ENCODE measurements at places on chromosomes 3 and 15. TPM values are rescaled to one million over a fixed set of nuclear protein-coding genes. Genes with fewer than 3 reads are reported as not detected.

GRCh38 chr15:66947471-66947870, 117.9 kb upstream of the SMAD3 start:
- no peak for DNase-seq

DNA sequence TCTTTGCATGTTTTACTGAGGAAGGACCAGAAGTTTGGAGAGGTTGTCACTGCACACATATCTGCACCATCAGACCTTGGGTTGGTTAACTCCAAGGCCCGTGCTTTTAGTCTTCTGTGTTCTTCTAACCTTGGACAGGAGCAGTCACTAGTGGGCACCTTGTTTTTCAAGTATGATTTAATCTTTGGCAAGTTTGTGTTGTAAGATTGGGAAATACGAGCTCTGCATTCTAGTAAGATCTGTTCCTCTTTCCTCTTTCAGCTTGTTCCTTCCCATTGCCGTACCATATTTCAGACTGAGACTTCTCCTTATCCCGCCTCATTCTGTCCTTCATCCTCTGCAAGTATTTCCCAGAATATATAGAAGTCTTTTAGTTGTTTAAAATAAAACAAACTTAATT, 5.1 kb downstream of the TMOD2 start:
- no peak for DNase-seq

DNA sequence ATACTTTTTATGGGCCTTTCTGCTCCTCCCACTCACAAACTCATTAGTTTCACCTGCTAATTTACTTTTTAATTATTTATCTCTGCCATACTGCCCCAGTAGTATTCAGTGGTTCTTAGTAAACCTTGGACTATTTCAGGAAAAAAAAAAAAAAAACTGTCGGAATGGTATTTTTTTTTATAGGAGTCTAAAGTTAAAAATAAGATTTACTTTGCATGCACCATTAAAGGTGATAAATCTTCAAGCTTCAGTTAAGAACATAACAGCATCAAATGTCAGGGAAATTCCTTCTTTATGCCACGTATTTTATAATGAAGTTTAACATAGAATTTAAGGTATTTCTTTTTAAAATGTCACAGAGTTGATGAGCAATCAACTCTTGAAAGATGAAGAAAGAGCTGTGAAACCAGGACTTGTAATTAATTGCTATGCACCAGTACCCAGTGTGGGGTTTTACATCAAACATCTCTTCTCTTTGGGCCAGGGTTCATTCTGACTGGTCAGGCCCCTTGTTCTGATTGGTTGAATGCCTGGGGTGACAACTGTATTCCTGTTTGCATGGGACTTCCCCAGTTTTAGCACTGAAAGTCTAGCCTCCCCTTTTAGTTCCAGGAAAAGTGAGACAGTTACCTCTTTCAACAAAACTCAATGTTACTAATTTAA, 40.3 kb upstream of the PTPRG start:
- DNase-seq = no peak

- DNase-seq = no peak
Observed at GRCh38 chr15:82882273-82882928, 70.1 kb downstream of the HOMER2 start.

GRCh38 chr3:28322464-28322863, 26.1 kb upstream of the ZCWPW2 start:
- no peak for DNase-seq

- no peak for DNase-seq
Observed at GRCh38 chr3:150251187-150252062, 156.7 kb upstream of the TSC22D2 start.

- no peak for DNase-seq
Observed at GRCh38 chr3:114205541-114205940, 26.7 kb upstream of the DRD3 start.

DNA sequence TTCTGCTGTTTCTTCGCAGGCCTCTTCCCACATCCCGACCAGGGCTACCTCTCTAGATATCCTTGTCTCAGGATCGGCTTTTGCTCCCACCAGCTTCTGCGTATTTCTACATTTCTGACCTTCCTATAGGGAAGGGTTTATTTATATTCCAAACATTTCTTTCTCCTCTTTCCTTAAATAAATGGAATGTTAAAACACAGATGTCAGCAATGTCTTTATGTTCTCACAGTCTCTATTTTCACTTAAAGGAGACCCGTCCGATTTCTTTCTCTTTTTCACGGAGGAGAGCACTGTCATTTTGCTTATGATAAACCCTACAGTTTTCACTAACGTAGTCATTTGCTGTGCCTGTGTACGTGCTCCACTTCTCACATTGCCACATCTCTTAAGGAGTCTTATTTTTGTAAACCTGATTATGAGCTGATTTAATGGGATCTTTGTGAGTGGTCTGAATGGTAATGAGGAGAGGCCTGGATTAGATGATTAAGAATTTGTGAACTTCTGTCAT, 630 bp downstream of the KIF15 start:
- DNase-seq = no peak

DNA sequence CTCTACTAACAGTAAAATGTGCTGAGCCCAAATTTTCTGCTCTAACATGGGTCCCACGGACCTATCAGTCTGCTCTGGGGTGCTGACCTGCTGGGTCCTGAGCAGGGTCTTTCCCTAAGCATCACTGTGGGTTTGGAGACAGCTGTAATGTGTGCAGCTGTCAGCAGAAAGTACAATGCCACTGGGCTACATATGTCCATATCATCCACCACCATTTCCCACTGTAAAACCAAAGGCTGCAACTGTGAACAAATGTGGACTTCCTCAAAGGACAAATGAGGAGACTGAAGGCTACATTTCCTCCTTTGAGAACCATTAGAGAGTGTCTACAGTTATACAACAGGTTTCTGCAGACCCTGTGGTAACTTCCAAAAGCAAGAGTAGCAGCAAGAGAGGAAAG, 33.8 kb upstream of the IP6K2 start:
- no peak for DNase-seq

DNA sequence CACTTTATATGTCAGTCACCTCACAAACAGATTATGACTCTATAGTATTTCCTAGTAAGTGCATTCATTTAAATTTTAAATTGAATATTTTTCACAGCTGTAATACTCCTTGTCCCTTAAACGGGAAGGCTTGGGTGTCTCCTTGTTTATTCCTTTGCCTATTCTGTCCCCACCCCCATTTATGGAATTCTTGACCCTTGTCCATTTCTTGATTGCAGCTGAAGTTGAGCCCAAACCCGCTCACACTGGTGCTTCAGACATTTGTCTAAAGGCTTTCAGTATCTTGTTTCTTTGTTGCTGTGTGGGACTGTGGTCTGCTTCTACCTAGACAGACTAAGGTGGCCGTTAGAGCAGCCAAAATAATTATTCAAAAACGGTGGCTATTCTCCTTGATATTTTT, 449.7 kb downstream of the FOXP1 start:
- DNase-seq = no peak

The CHST13 gene
- 0.32 TPM for total RNA-seq
